ENCODE measurements at places on chromosomes 1 and 21.

- no peak for DNase-seq
These were observed 11.8 kb downstream of the PDPN start for GRCh38 chr1:13595411-13595810.

DNA sequence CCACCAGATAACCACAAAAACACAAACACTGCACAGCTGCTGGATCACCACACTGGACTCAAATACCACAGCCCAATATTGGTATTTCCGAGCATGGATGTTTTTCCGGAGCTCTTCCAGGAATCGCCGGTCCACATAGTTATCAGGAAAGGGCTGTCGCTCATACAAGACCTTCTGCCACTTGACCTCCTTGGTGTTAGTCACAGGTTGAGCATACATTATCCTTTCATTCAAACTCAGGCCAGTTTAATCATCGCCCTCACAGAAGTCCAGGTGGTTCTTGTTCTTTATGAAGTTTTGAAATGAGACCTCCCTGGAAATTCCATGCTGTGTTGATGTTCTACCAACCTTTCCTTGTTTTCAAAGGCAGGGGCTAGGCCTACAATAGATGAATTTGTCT lies 1.5 kb downstream of the PIGC start:
- no peak for DNase-seq

DNA sequence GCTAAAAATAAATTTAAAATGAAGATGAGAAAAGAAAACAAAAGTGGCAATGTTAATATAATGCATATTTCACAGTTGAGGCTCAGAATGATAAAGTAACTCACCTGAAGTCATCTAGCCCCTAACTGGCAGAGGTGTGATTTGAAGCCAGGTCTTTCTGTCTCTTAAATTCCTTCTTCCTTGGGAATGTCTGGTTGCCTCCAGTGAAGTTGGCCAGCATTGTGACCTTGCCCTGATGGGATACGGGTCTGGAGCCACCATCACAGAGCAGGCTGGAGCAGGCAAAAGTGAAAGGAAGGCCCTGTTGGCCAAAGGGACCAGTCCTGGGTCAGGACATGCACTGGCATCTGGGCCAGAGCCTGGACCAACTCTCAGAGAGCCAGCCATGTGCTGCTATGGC lies 111.7 kb downstream of the EPHB2 start:
- no peak for DNase-seq

- no peak for DNase-seq
These were observed 55.5 kb downstream of the TRABD2B start for GRCh38 chr1:47941609-47942239.

GRCh38 chr1:9473032-9473807 lies 66.0 kb upstream of the SLC25A33 start:
- peak; percentile 28 for DNase-seq

DNA sequence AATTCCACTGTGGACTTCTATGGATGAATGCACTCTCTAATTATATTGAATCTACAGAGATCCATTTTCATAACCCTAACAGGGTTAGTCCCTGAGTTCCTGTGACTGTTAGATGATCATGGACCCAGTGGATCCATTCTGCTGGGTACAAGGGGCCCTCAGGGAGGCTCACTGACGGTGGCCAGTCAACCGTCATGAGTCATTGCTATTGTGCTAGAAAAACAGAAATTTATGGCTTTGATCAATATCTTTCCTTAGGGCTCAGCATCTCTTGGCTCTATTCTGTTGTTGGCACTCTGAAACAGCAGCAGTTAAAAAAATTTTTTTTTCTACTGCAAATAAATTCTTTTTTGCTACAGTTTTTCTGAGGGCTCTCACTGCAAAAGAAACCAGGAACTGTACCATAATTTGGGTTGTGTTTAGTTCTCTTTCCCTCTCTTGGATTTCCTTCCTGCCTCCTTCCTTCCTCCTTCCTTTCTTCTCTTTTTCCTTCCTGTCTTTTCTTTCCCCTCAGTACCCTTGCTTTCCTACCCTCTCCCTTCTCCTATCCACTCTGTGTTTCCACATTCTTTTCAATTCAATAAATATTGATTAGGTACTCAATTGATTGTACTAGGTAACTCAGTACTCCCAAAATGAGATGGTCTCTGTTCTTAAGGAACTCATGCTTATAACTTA lies 49.5 kb downstream of the UTP25 start:
- DNase-seq = no peak

DNA sequence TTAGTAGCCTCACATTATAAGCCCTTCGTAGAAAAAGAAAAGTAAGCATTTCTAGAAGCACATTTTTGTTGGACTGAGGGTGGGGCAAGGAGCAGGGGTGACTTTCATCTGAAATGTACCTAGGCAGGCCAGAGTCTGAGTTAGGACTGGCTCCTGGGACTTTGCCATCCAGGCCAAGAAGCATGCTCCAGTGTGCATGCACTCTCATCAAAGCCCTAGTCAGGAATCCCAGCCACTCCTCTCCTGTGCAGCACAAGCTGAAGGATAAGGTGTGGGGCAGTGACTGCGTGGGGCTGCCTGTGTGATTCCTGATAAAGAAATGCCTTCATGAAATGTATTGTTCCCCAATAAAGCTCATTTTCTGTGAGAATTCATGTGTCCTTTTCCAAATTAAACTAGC lies 88.2 kb downstream of the GFI1 start:
- no peak for DNase-seq

GRCh38 chr1:156623946-156624813 lies 5.0 kb downstream of the HAPLN2 start:
- DNase-seq = no peak

GRCh38 chr1:3295846-3296245 lies 158.6 kb upstream of the ARHGEF16 start:
- no peak for DNase-seq

GRCh38 chr1:234083460-234083859 lies 179.0 kb downstream of the SLC35F3 start:
- no peak for DNase-seq

DNA sequence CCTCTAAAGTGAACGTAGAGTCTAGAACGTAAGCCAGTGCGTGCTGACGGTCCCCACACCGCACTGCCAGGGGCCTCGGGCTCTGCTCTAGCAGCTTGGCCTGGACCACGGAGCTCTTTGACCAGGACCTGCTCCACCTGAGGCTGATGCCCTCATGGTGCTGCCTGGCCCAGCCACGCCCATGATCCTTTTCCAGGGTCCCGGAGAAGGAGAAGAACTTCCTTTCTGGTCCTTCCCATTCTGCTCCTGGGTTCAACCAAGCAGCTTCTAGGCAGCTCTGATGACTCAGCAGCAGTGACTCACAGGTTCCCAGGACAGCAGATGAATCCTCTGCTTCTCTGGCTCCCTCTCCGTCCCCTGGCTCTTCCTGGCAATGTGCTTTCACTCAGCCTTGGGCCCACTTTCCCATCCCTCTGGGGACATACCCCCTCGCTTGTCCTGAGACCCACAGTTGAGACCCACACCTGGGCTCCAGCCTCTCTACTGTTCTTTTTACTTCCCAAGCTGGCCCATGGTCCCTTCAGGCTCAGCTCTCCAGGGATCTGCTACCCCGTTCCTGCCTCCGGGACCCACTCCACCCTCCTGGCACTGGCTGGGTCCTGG lies 246.3 kb upstream of the RAB4A start:
- DNase-seq = no peak

DNA sequence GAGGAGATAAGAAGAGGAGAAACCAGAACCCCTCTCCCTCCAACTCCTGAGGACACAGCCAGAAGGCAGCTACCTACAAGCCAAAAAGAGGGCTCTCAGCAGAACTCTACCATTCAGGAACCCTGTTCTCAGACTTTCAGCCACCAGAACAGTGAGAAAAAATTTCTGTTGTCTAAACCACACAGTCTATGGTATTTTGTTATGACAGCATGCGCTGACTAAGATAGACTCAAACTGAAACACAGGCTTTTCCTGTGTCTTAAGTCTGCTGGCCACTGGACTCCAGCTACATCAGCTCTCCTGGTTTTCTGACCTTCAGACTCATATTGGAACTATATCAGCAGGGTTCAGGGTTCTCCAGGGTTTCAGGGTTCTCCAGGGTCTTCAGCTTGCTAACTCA lies 126.5 kb upstream of the TNFSF4 start:
- DNase-seq = no peak

Data from NCI-H1417 treated with DMSO at 0.1 percent for 48 hours (cell line).